ENCODE measurements at places on chromosomes 7 and 10.

DNA sequence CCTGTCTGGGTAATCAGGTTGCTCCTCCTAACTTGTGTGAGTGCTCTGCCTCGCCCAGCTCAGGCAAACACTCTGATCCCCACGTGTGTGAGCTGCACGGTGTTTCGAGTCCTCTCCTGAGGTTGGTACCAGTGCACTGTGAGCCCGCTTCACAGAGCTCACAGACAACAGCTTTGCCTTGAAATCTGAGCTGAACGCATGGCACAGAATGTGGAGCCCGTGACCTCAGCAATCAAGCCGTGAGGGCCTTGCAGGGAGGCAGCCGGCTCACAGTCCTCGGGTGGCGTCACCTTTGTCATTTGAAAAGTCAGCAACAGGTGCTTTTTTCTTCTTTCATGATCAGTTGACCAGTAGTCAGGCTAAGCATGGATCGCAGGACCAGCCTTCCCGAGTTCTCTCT, 60.2 kb upstream of the ADGRA1 start:
- no peak for DNase-seq

DNA sequence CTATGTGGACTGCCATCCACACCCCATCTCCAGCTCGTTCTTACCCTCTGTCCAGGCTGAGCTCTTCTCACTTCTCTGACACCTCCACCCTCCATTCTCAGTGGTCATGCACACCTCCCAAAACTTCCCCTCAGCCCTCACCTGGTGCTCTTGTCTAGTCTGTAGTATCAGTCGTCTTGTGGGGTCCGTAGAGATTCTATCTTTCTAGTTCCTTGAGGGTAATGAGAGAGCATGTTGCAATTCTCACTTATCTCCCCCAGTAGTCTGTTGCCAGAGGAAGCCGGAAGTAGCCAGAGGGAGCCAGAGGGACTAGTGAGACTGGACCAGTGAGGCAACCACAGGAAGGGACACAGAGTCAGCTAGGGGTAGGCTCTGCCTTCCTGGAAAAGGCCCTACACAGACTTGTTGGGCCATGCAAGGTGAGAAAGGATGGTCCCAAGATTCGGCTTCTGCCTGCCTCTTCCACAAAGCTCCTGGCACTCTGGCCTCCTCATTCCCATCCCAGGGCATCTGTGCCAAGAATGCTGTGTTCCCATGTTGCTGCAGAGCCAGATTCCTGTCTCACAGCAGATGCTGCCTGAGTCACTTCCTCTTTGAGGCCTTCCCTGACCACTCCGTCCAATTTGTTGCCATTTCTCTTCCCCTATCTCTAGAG, 50.6 kb upstream of the DUSP5 start:
- no peak for DNase-seq

DNA sequence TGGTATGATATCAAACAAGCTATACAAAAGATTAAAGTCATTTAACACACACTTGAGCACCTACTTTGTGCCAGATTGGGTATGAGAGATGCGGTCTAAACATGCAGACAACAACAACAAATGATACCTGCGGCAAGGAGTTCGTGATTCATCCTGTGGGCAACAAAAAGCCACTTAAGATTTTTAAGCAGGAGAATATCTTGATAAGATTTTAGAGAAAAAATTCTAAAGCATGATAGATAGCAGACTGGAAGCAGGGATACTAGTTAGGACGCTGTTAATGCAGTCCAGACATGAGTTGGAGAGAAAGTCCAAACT, 1.6 kb upstream of the KBTBD2 start:
- DNase-seq = no peak

GRCh38 chr7:99893280-99893679, 16.4 kb upstream of the OR2AE1 start:
- no peak for DNase-seq

DNA sequence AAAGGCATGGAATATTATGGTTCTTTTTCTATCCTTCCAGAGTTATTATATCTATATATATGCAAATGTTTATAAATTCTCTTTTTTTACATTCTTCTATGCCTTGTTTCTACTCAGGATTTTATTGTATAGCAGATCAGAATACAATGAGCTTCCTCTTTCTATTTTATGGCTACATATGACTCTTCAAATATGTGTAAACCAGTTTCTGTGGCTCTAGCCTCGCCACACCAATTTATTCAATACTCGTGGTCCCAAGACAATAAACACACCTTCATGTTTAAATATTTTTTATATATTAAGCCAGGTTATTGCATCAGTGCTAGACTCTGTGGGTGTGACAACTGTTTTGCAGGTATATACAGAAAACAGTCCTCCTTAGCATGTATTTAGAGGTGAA, 237.5 kb upstream of the MKLN1 start:
- DNase-seq = no peak

DNA sequence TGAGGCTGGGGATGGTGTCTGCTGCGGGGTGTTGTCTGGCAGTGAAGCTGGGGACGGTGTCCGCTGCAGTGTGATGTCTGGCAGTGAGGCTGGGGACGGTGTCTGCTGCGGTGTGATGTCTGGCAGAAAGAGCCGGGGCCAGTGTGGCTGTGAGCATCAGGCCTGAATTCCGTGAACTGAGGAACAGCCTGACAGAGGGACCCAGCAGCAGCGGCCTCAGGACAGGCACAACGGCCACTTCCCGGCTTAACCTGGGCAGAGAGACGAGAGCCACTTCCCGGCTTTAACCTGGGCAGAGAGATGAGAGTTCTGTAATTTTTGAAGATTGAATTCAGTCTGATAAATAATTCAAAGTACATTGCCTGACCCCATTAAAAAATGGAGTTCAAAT, 321.2 kb downstream of the PTPRN2 start:
- no peak for DNase-seq

DNA sequence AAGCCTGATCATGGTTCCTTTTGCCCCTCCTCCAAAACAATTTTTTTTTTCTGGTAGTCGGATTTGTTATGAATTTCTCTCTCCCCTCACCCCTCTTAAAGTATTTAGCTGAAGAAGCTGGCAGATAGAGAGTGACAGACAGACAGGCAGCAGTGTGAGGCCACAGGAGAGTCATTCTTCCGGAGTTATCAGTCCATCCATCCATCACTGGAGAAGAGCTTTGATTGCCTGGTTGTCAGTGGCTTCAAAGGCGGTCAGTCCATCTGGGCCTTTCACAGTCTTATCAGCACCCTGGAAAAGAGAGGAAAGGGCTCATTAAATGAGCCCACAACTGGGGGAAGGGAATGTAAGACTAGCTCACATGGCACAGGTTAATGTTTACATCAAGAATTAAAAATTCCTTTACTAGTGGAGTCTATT, 47.4 kb downstream of the MTPN start:
- no peak for DNase-seq

DNA sequence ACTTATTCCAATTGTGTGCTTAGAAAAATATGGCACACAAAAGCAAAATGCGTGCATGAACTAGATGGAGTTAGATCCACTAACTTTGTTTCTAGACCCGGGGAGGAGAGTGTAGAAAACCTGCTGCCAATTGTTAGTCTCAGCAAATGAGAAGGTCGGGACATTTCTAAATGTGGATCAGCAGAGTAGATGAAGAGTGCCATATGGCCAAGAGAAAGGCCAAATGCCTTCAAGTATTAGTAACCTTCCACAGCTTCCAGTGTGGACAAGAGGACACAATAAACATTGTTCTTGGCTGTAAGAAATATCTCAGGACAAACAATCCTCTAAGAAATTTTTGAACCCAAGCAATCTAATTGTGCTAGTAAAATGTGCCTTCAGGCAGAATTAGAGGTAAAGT, 690.3 kb downstream of the REEP3 start:
- DNase-seq = no peak

DNA sequence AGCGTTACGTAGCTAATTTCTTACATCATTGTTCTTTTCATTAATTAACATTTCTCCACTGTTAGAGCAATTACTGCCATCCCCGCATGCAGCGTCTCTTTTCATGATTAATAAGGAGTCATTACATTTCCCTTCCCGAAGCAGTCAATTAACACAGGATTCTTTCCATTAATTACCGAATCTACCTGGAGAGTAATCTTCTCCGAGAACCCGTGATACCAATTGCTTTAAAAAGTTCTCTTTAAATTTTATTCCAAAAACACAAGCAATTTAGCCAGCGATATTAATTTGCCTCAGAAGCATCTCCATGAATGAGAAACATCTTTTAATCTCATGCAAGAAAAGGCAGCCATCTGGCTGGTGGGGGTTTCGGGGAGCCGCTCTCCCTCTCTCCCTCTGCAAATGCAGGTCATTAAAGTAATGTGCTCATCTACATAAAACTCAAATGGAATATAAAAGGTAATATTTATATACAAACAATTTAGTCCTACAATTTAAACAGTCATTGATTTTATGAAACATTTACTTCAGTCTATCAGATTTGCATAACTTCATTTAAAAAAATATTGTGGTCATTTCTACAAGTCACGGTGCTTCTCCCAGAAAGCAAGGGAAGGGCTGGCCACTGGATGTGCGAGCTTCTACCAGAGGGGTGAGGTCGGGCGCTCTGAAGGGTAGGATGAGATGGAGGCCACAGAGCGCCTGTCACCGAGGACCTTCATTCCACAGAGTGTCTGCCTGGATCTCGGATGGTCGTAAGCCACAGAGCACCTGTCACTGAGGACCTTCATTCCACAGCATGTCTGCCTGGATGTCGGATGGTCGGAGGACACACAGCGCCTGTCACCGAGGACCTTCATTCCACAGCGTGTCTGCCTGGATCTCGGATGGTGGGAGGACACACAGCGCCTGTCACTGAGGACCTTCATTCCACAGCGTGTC, 145.0 kb downstream of the WDR37 start:
- no peak for DNase-seq

GRCh38 chr10:5840314-5841307, 27.4 kb upstream of the GDI2 start:
- no peak for DNase-seq

DNA sequence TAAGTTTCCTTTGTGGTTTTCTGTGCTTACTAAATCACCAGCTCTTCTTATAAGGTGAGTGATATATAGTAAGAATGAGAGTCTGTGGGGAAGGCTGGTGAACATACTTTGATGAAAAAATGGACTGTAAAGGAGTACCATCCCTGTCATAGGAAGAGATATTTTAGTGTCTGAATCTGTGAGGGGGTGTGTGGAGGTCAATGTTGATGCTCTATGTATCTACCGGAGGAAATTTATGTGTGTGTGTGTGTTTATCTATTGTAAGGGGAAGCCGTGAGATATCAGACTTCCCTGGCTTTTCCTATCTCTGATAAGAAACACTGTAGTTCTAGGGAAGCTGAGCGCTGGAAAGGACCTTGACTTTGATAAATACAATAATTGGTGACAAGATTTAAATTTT, 179.0 kb downstream of the PCDH15 start:
- DNase-seq = no peak

- no peak for DNase-seq
Observed at GRCh38 chr10:33657154-33657908, 322.9 kb upstream of the NRP1 start.

GRCh38 chr10:34609287-34609940, 205.7 kb downstream of the PARD3 start:
- no peak for DNase-seq

DNA sequence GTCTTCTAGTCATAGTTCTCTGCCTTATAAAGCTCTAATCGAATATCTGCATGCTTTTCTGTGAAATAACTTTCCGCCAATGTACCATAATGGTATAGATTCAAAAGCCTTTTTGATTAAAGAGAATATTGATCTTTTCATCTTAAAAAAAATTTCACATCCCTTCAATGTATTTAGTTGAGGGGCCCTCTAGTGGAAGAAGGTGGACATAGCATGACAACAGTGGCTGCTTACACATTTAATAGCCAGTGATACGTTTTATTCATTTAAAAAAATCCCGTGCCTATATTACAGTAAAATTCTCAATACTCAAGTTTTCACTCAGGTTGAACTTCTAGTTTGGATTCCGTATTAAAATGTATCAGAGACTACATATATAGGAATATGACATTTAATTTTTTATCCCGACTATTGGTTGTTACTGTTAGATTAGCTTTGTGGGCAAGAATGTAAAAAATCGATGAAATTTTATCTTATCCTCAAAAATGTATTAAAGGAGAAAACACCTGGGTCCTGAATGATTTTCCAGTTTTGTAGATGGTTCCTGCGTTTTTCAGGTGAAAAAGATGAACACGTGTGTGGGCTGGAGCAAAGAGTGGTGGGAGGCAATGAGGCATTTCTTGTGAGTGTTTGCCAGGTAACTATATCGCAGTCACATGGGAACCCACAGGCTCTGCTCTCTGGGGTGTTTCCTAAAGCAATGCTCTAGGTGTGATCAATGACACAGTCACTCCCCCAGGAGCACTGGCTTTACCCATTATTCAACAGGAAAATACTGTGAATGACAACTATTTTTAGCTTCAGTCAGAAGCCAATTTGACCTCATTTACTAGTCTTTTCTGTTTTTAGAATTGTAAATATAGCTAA, 24.1 kb upstream of the PNLIP start:
- no peak for DNase-seq

Data from thoracic aorta (tissue), 2 donors.